ENCODE measurements at places on chromosomes 3 and 15.

DNA sequence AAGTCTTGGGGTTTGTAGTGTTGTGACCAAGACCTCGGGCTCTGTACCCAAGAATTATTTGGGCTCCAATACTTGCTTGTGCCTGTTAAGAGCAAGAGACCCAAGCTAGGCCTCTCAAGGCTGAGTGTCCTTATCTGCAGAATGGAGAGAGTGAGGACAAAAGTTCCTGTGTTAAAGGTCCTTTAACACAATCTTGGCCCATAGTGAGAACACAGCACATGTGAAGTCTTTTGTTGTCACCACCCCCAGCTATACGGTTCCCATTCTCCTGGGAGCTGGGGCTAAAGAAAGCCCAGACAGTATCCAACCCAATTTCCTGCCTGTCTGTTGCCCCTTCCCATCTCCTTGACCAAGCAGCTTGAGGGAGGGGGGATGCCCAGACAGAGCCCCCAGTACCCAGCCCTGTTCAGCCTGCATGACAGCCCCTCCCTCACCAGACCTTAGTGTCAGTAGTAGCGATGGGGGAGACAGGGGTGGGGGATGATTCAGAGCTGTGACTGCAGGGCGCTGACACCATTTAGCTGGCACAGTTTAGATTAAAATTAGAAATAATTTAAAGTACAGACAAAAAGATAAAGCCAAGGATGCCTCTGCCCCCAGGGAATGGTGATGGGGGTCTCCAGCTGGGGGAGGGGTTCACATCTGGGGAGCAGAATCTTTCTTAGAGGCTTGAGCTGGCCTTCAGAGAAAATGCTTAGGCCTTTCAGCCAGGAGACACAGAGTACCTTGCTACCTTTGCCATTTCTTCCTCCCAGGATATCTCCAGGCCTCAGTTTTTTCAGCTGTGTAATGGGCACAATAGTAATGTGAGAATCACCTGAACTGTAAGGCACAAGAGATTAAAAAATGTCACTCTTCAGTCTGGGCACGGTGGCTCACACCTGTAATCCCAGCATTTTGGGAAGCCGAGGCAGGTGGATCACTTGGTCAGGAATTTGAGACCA, 2.7 kb downstream of the PRKCD start:
- DNase-seq, result no peak

DNA sequence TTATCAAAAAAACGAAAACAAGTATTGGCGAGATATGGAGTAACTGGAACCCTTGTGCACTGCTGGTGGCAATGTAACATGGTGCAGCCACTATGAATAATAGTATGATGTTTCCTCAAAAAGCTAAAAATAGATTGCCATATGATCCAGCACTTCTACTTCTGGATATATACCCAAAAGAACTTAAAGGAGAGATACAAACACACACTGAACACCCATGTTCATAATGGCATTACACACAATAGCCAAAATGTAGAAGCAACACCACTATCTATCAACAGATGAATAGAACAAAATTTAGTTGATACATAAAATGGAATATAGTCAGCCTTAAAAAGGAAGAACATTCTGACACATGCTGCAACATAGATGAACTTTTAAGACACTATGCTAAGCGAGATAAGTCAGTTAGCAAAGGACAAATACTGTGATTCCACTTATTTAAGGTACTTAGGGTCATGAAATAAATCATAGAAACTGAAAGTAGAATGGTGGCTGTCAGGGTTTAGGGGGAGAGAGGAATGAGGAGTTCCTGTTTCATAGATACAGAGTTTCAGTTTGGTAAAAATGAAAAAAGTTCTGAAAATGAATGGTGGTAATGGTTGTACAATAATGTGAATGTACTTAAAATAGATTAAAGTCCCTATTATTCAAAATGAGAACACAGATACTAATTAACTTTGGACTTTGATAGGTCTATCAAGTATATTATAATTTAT, 59.4 kb upstream of the IMPG2 start:
- no peak for DNase-seq

GRCh38 chr15:79535536-79535935, 103.4 kb downstream of the MINAR1 start:
- DNase-seq, result no peak

DNA sequence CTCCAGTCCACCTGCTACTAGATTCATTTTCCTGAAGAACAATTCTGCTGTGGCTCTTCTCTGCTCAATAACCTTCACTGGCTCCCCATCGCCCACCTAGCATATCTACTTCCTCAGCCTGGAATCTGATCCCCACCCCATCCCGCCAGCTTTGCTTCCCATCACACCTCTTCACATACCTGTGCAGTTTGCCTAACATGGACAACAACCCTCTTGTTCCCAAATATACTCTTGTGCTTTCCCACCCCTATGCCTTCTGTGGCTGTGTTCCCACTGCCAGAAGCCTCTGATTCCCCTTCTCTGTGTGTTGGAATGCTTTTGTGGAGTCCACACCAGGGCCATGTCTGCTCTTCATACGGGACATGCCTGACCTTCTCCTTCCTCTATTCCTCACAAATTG, 29.5 kb downstream of the CMTM7 start:
- no peak for DNase-seq

DNA sequence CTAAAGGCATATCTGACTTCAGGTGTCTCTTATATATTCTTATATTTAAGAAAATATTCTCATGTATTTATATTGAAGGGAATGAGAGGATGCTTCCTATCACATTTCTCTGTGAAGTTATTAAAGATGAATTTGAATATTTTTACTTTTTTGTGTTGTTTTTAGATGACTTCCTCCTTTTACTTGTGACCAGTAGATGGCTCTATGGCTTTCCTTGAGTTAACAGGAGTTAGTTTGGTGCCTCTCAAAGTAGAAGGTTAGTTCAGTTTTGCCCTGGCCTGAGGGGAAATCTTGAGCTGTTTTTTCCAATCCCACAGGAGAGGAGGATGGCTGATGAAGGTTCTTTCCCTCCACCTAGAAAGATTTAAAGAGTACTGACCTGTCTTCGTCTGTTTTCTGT, 80.7 kb downstream of the SQOR start:
- no peak for DNase-seq

- DNase-seq, result no peak
These were observed 303.4 kb downstream of the ZNF385D start for GRCh38 chr3:21447476-21448151.

DNA sequence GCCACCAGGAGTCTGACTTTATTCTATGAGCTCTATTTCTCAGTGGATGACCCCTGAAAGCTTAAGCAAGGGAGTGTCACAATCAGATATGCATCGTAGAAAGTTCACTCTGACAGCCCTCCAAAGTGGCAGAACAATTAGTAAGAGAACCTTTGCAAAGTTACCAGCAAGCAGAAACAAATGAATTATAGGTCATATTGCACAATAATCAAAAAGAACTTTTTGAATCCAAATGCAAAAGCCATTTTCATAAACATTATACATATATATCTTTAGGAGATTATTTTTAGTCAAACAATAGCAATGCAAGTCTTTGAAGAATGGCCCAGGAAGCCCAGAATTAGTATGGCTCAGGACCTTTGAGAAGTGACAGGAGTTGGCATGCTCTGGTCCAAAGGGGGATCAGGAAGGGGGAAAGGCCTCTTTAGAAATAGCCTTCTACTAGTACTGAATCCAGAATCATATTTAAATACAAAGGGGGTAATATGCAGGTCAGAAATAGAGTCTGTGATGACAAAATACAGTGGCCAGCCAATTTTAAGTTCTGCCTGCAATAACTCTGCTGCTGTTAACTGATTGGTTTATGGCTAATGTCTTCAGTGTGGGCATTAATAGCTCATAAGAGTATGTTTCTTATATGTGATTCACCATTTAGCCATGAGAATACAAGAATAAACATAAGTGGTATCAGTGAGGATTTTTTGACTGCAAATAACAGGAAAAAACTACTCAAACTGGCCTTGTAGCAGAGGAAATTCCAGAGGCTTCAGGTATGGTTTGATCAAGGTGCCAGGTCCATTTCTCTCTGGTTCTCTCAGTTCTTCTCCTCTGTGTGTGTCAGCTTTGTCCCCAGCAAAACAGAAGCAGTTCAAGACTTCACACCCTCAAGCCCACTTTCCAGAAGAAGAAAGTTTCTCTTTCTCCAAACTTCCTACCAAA, 17.0 kb upstream of the ITGB5 start:
- no peak for DNase-seq

GRCh38 chr3:132445817-132446216, 28.5 kb downstream of the DNAJC13 start:
- no peak for DNase-seq
